ENCODE measurements at places on chromosomes 7 and 10. TPM values are rescaled to one million over a fixed set of nuclear protein-coding genes. Genes with fewer than 3 reads are reported as not detected.
A peak's percentile ranks its signal among the peaks of the same experiment; 100 is the strongest.

GRCh38 chr10:106872176-106872575, 292.3 kb downstream of the SORCS1 start:
- no peak for DNase-seq
- no peak overlapping the region for H3K27ac ChIP-seq
- no peaks in the 10 kb centered on the region for H3K27me3 ChIP-seq
- H3K4me1 ChIP-seq = no peaks in the 10 kb centered on the region

- H3K4me3 ChIP-seq = no peak overlapping the region
- no peak overlapping the region for H3K27ac ChIP-seq
Observed at GRCh38 chr10:102624094-102624493, 20.2 kb upstream of the TRIM8 start.

- DNase-seq = peak; percentile 57
- peaks cover 33% of the 10 kb centered on the region for H3K36me3 ChIP-seq
- no peaks in the 10 kb centered on the region for H3K27me3 ChIP-seq
- H3K27ac ChIP-seq = peak overlapping the region; percentile 89
- H3K4me1 ChIP-seq = peaks cover 72% of the 10 kb centered on the region
Observed at GRCh38 chr7:134928554-134928953, 57.8 kb upstream of the AGBL3 start.

DNA sequence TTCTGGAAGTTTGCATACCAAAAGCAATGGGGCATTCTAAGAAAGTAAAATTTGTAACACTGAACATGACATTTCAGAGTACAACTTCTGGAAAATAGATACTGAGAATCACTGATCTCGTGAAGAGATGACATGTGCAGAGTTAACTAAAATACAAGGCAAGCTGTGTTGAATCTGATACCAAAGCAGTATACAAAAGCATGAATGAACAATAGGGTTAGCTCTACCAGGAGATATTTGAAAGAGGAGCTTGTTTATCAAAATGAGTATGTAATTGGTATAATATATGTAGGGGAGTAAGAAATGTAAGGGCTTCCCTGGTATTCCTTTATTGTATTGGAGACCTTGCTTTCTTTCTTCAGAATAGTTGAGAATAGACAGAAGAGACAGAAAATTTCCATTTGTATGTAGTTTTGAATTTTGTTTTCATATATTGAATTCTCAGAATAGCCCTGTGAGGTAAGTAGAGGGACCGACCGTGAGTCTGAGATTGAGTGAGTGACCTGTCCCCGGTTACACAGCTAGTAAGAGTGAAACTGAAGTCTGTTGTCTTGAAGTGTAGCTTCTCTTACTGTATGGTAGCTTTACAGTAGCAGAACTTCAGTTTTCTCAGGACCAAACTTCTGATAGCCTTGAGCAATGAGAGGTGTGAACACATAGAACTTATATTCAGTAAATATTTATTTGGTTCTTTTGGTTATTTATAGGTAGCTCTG, 5.0 kb downstream of the HBP1 start:
- no peak overlapping the region for H3K27ac ChIP-seq
- no peaks in the 10 kb centered on the region for H3K36me3 ChIP-seq
- no peak overlapping the region for H3K4me3 ChIP-seq
- peaks cover 76% of the 10 kb centered on the region for H3K4me1 ChIP-seq
- DNase-seq = no peak

DNA sequence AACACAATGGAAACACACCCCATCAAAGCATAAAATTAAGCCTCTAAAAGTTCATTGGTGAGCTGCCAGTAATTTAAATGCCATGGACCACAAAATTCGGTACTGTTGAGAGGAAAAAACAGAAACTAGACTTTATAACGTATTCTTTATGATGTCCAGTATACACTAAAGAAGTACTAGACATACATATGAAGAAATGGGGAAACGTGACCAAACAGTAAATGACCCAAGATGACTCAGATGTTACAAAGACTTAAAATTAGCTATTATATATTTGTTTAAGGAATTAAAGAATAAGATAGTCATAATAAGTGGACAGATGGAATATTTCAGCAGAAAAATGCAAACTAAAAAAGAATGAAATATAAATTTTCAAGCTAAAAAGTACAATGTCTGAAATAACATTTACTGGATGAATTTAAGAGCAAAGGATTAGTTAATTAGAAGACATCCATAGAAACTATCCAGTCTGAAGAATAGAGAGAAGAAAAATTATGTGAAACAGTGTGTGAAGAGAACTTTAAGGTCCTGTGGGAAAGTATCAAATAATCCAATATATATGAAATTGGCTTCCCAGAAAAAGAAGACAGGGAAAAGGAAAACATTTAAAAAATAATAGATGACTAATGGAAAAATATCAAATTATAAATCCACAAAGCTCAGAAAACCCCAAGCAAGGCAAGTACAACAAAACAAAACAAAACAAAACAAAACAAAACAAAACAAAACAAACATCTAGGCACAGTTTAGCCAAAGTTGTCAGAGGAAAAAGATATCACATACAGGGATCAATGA, 69.4 kb downstream of the SAMD9 start:
- no peak overlapping the region for H3K27ac ChIP-seq
- no peaks in the 10 kb centered on the region for H3K27me3 ChIP-seq
- H3K4me1 ChIP-seq = peaks cover 5% of the 10 kb centered on the region
- no peak overlapping the region for H3K4me3 ChIP-seq
- DNase-seq = no peak

GRCh38 chr7:41880107-41880506, 177.2 kb upstream of the INHBA start:
- no peak for DNase-seq
- H3K27ac ChIP-seq = no peak overlapping the region
- no peaks in the 10 kb centered on the region for H3K36me3 ChIP-seq
- H3K4me3 ChIP-seq = no peak overlapping the region

GRCh38 chr10:106991091-106991490, 173.4 kb downstream of the SORCS1 start:
- H3K4me1 ChIP-seq = no peaks in the 10 kb centered on the region
- H3K4me3 ChIP-seq = no peak overlapping the region
- H3K36me3 ChIP-seq = no peaks in the 10 kb centered on the region
- no peaks in the 10 kb centered on the region for H3K27me3 ChIP-seq
- no peak overlapping the region for H3K27ac ChIP-seq

- H3K36me3 ChIP-seq = no peaks in the 10 kb centered on the region
- peaks cover 92% of the 10 kb centered on the region for H3K4me1 ChIP-seq
- no peak for DNase-seq
- no peak overlapping the region for H3K4me3 ChIP-seq
Observed at GRCh38 chr10:80187465-80188409, 17.6 kb downstream of the ANXA11 start.

GRCh38 chr7:40786909-40787308, 652.1 kb downstream of the SUGCT start:
- no peak for DNase-seq
- H3K27me3 ChIP-seq = no peaks in the 10 kb centered on the region
- no peaks in the 10 kb centered on the region for H3K36me3 ChIP-seq
- peaks cover 20% of the 10 kb centered on the region for H3K4me1 ChIP-seq
- H3K4me3 ChIP-seq = no peak overlapping the region

- H3K4me1 ChIP-seq = peaks cover 40% of the 10 kb centered on the region
- H3K27ac ChIP-seq = peak overlapping the region; percentile 87
- no peak for DNase-seq
- peak overlapping the region; percentile 98 for H3K4me3 ChIP-seq
Observed at GRCh38 chr10:102504179-102504975, 605 bp downstream of the SUFU start.

DNA sequence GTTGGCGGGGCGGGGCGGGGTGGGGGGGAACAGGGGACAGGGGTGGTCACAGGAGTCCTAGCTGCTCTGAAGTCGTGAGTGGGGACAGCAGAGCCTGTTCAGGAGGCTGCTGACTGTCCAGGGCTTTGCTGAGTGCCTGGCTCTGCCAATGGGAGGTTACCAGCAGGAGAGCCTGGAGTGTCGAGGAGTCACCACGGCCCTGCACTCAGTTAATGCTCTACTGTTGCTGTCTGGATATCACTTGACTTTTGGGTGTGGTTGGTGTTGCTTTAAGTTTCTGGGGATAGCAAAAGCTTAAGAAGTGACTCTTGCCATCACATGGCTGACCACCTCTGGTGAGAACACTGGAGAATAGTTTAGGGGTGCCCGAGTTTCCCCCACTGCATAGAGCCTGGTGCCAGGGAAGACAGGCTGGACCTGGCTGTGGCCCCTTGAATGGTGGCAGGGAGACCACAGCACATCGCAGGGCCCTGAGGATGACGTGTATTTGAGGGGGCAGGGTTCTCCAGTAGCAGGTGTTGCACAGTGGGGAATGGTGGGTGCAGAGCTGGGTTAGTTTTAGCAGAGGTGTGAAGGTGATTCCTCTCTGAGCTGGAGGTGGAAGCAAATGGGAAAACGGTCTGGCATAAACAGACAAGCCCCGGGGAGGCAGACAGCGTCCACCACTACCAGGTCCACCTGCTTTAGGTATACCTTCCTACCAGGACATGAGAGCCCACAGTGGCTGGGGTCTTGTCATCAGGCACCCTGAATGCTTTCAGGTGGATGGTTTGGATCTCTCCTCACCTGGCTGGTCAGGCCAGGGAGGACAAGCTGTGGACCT, 54.2 kb upstream of the CAMK2B start:
- no peaks in the 10 kb centered on the region for H3K36me3 ChIP-seq
- DNase-seq = peak; percentile 85
- no peaks in the 10 kb centered on the region for H3K27me3 ChIP-seq
- H3K4me1 ChIP-seq = no peaks in the 10 kb centered on the region

GRCh38 chr10:122730238-122730637, 30.6 kb upstream of the C10orf120 start:
- H3K27me3 ChIP-seq = no peaks in the 10 kb centered on the region
- no peak overlapping the region for H3K27ac ChIP-seq
- DNase-seq = no peak

GRCh38 chr7:30142710-30143109, 7.9 kb downstream of the MTURN start:
- peaks cover 98% of the 10 kb centered on the region for H3K4me1 ChIP-seq
- DNase-seq = no peak
- peak overlapping the region; percentile 80 for H3K27ac ChIP-seq

- H3K27me3 ChIP-seq = peaks cover 15% of the 10 kb centered on the region
- H3K4me1 ChIP-seq = peaks cover 21% of the 10 kb centered on the region
- H3K36me3 ChIP-seq = peaks cover 10% of the 10 kb centered on the region
- peak overlapping the region; percentile 35 for H3K4me3 ChIP-seq
- DNase-seq = no peak
Observed at GRCh38 chr7:151051108-151051507, 2.8 kb downstream of the ASIC3 start.

DNA sequence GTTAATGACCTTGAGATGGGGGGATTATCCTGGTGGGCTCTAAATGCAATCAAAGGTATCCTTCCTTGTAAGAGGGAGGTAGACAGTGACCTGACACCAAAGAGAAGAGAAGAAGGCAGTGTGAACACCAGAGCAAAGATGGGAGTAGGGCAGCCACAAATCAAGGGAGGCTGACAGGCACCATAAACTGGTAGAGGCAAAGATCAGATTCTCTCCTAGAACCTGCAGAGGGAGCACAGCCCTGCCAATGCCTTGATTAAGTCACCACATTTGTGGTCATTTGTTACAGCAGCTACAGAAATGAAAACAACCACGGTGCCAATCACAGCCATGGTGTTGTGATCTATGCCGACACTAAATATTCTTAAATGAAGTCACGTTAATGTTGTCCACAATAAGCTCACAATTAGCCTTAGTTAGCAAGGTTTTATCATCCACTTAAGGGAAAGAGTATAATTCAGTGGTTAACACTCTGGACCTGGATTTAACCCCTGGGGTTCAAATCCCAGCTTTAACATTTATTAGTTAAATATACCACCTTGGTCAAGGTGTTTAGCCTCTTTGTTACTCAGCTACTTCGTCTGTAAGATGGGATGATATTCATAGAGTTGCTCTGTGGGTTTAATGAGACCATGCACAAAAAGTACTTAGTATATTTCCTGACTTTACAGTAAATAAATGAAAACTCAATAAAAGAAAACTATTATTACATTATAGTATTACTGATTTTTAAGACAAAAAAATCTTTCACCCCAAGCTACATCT, 70.8 kb downstream of the SGMS1 start:
- no peak overlapping the region for H3K4me3 ChIP-seq
- no peaks in the 10 kb centered on the region for H3K36me3 ChIP-seq
- DNase-seq = no peak
- H3K27me3 ChIP-seq = no peaks in the 10 kb centered on the region
- peaks cover 75% of the 10 kb centered on the region for H3K4me1 ChIP-seq

DNA sequence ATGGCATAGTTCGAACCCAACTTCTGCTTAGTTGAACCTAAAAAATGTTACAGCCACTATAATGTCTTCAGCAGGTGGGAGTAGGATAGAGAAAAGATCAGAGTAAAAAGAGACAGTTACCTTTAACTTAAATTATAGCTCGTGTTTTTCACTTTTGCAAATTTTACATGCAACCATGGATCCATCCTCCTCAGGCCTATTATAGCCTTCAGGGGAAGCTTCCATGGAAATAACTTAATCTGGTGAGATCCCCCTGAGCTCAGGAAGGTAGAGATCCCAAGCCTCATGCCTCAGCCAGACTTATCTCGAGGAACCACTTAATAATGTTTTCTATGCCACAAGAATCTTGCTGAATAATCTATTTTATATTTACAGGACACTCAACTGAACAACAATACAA, 159.4 kb upstream of the FAM3C start:
- no peak overlapping the region for H3K27ac ChIP-seq
- no peaks in the 10 kb centered on the region for H3K4me1 ChIP-seq
- H3K4me3 ChIP-seq = no peak overlapping the region
- DNase-seq = no peak

- H3K4me3 ChIP-seq = no peak overlapping the region
- no peaks in the 10 kb centered on the region for H3K36me3 ChIP-seq
- H3K4me1 ChIP-seq = peaks cover 13% of the 10 kb centered on the region
- no peak for DNase-seq
- H3K27ac ChIP-seq = no peak overlapping the region
Observed at GRCh38 chr10:28939281-28940157, 262.2 kb downstream of the BAMBI start.

DNA sequence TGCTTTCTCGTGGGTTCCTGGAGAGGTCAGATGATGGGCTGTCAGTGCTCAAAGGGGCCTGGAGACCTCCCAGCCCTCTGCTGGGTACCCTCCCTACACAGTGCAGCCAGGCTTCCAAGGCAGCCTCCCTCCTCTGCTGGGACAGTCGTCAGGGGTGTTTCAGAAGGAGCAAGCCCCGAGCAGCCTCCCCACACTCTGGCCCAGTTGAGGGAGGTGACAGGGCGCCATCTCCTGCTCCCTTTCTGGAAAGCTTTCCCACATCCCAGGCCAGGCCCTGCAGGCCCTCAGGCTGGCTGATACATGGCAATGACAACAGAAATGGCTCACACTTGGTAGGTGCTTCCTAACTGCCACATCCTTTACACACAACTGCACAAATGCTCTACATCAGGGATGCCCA, 32.1 kb downstream of the KCNMA1 start:
- no peak overlapping the region for H3K4me3 ChIP-seq
- peak overlapping the region; percentile 42 for H3K27ac ChIP-seq
- no peak for DNase-seq
- peaks cover 90% of the 10 kb centered on the region for H3K4me1 ChIP-seq

DNA sequence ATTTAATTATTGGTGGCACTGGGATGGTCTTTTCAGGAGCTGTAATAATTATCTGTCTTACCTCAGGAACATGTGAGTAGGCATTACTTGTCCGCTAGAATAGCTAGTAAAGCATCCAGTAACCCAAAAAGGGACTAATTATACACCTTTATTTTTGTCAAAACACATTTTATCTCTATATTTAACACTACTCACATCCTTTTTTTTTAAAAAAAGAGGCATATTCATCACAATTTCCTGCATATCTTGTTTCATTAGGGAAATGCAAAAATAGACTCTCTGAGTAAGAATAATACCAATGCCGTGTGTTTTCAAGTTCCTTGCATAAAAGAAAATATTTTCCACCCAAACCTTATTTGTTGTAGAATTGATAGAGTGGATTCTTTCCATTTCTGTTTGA, 99.5 kb downstream of the VTI1A start:
- no peak overlapping the region for H3K27ac ChIP-seq
- H3K4me1 ChIP-seq = no peaks in the 10 kb centered on the region

Gene PRSS37
- not detected for total RNA-seq

Gene VIPR2
- 9.3 TPM for total RNA-seq

Gene DCLRE1A
- total RNA-seq = 4.2 TPM

Gene ZNF853
- 30.3 TPM for total RNA-seq

All from esophagus muscularis mucosa (tissue), 4 donors.